ENCODE measurements at places on chromosomes 5 and 9. TPM values are rescaled to one million over a fixed set of nuclear protein-coding genes. Genes with fewer than 3 reads are reported as not detected.

Gene TSLP
- polyA plus RNA-seq, result 0.16 TPM

Gene SLC23A1
- polyA plus RNA-seq, result 22.0 TPM

Gene GABRA6
- polyA plus RNA-seq, result 0.10 TPM

GRCh38 chr5:143244000-143244736 is 159.3 kb downstream of the NR3C1 start:
- no peak for DNase-seq

- no peak for DNase-seq
Observed at GRCh38 chr5:168885324-168886120, 306.4 kb upstream of the PANK3 start.

DNA sequence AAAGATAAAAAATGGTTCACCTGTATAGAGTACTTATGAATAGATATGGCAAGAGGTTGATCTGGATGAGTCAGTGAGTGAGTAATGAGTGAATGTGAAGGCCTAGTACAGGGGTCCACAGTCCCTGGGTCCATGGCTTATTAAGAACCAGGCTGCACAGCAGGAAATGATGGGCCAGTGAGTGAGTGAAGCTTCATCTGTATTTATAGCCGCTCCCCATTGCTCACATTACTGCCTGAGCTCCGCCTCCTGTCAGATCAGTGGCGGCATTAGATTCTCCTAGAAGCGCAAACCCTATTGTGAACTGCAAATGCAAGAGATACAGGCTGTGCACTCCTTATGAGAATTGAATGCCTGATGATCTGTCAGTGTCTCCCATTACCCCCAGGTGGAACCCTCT is 307.7 kb upstream of the ZNF608 start:
- no peak for DNase-seq

DNA sequence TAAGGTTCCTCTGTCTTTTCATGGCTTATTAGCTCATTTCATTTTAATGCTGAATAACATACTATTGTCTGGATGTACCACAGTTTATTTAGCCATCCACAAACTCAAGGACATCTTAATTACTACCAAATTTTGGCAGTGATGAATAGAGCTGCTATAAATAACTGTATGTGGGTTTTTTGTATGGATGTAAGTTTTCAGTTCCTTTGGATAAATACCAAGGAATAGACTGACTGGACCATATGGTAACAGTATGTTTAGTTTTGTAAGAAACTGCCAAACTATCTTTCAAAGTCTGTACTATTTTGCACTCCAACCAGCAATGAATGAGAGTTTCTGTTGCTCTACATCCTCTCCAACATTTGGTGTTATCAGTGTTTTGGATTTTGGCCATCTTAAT is 38.7 kb downstream of the SCAMP1 start:
- no peak for DNase-seq

- no peak for DNase-seq
Observed at GRCh38 chr5:167576897-167577296, 714.5 kb upstream of the WWC1 start.

GRCh38 chr9:137878146-137878941 is 762 bp downstream of the CACNA1B start:
- DNase-seq, result peak; percentile 74

DNA sequence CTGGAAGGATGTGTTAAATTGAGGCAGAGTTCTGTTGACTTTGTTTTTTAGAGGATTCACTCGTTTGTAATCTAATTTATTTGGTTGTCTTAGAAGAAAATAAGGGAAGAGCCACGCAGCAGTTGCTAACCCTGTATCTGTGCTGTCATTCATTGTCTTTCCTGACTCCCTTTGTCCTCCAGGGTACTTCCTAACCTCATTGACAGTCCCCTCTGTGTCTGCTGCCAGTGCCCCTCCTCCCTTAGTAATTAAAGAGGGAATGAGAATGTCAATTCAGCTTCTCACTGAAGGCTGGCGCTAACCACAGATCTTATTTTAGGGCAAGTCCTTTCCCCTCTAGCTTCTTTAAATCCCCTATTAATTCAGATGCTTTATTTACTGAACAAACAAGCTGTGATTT is 84.0 kb downstream of the MAST4 start:
- no peak for DNase-seq
